ENCODE measurements at places on chromosomes 11 and 22. TPM values are rescaled to one million over a fixed set of nuclear protein-coding genes. Genes with fewer than 3 reads are reported as not detected.

DNA sequence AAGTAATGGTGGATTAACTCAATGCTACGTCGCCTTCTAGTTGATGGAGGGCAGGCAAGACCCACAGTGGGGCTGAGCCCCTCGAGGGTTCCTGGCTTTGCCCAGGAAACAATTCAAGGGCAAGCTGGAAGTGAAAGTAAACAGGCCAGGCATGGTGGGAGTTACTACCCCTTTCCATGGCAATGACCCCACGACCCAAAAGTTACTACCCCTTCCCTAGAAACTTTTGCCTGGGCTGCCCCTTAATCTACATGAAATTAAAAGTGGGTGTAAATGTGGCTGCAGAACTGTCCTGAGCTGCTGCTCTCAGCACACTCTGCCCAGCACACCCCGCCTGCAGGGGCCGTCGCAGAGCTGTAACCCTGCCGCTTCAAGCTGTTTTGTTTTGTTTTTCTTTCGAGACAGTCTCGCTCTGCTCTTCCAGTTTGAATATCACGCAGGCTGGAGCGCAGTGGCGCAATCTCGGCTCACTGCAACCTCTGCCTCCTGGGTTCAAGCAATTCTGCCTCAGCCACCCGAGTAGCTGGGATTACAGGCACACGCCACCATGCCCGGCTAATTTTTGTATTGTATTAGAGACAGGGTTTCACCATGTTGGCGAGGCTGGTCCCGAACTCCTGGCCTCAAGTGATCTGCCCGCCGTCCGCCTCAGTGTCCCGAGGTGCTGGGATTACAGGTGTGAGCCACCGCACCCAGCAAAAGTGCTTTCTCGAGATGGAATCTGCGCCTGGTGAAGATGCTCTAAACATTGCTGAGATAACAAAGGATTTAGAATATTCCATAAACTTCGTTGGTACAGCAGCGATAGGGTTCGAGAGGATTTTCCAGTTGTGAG lies 5.9 kb upstream of the RNH1 start:
- no peak for DNase-seq

The FGF3 gene
- not detected for polyA plus RNA-seq

DNA sequence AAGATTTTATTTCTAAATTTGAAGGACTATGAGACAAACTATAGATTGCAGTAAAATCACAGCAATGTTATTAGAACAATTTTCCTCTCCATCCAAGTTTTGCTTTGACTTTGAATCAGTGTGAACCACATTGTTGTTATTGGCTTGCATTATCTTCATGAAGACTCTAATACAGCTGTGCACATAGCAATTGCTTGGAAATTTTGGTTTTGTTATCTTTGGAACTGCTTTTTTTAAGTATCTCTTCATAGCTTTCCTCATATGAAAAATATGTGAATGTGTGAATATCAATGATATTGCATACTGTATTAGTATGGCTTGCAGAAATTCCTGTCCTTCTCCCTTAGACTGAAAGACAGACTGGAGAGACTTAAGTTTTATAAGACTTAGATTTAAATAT lies 666.6 kb downstream of the LUZP2 start:
- DNase-seq, result no peak

The PPP6R3 gene
- polyA plus RNA-seq, result 47.9 TPM

The RFPL3 gene
- polyA plus RNA-seq, result not detected

DNA sequence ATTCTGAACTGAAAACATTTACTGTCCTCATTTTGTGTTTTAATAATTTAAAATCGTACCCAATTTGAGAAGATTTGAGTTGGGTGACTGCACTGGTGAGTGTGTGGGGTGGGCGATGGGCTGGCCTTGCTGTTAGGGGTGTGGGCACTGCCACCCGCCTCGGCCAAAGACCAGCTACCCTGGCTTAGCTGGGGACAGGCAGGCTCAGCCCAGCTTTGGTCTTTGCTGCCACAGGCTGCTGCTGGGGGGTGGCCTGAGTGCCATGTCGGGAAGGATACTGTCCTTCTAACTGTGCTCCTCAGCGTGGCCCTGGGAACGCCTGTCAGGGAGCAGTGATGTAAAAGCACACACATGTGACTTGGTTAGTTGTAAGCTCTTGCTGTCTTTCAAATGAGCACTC lies 22.3 kb downstream of the FAM118A start:
- no peak for DNase-seq

GRCh38 chr22:48843640-48844039 lies 984.0 kb downstream of the BRD1 start:
- DNase-seq, result no peak

DNA sequence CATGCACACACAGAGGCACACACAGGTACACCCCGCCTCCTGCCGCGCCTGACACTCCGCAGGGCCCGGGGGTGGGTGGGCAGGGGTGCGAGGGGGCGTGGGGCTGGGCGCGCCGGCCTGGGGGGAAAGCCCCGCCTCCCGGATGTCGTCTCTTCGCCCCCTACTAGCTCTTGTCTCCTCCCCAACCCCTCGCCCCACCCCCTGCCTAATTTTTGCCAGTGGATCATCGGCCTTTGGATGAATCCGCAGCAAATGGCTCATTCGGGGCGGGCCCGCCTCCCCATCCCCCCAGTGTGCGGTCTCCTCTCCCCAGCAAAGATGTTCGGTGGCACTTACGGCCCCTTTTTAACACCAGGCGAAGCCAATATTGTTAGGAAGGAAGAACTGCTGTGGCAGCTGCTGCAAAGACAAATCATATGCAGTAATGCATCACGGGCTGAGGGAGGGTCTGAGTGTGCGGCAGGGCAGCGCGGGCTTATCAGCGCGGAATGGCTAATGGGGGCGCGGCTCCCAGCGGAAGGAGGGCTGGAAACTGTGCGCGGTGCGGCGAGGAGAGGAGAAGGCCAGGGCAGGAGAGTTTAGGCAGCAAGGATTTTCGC lies 13.4 kb upstream of the NECTIN1 start:
- peak; percentile 39 for DNase-seq

GRCh38 chr22:17120281-17120680 lies 879 bp downstream of the TMEM121B start:
- peak; percentile 56 for DNase-seq

DNA sequence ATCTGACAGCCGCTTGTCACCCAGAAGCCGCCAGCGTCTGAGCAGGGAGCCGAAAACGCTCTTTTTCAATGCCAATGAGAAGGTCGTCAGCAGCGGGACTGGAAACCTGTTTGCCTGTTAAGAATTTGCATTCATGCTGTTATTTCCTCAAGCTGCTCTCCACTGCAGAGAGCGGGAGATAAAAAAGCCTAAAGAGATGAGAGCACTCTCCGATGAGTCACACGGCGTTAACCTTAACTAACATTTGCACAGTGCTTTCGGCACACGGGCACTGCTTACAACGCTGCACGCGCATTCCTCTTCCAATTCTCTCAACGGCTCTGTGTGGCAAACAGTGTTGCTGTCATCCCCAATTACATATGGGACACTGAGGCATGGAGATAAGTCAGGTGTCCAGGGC lies 40.0 kb upstream of the RTL6 start:
- peak; percentile 88 for DNase-seq

The TST gene
- polyA plus RNA-seq, result 16.9 TPM

DNA sequence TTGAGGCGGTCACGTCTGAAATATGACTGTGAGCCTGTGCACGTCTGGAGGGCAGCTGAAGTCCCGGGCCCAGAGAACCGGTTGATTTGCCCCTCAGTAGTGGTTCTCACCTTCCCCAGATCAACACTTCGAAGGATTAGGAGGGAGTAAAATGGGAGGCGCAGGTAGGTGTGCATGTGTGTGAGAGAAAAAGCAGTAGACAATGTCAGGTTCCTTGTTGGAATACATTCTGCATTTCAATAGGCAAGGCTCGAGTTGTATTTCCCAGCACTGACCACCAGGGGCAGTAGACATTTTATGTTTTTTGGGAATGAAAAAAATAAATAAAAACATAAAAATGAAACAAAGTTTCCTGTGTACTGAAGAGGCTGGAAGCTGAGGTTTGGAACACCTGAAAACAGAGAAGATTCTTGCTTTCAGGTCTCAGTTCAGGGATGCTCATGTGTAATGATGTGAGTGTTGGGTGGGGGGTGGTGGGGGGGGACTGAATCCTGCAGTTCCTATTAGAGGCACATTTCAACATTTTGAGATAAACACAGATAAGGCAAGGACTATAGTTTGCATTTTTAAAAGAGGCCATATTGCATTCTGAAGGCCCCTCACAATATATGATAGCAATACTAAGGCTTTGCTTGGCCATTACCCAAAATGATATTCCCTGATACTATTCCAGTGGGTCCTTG lies 333.9 kb downstream of the CADM1 start:
- peak; percentile 47 for DNase-seq

The NXPE4 gene
- not detected for polyA plus RNA-seq
